Activated T-cell treated with anti-CD3 and anti-CD28 coated beads, Interleukin-2, amount 50 U/mL, for 72 hours (primary cell): ENCODE measurements at places on chromosomes 2 and 18. TPM values are rescaled to one million over a fixed set of nuclear protein-coding genes. Genes with fewer than 3 reads are reported as not detected.

The DUSP19 gene
- total RNA-seq = 2.8 TPM

The UGT1A5 gene
- total RNA-seq = not detected

The GPR17 gene
- total RNA-seq = not detected

DNA sequence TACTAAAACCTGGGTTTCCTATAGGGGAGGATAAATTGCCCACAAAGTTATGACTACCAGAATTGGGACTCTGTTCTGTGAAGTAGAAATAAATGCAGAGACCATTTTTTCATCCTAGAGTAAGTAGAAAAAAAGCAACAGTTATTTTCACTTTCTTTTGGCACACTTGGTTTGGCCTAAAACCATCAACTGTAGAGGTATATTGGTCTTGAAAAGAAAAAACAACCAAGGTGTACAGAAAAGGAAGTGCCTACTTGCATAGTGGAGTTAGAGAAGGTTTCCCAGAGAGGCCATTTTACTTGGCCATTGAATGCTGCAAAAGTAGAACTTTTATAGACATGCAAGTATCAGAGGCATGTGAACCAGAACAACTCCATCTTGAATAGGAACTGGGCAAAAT is 89.4 kb upstream of the TACR1 start:
- DNase-seq = no peak

The GAREM1 gene
- 0.19 TPM for total RNA-seq

The PLEK gene
- total RNA-seq = 5.6 TPM

The ZC3H6 gene
- total RNA-seq = 26.3 TPM

The BMP10 gene
- total RNA-seq = not detected

DNA sequence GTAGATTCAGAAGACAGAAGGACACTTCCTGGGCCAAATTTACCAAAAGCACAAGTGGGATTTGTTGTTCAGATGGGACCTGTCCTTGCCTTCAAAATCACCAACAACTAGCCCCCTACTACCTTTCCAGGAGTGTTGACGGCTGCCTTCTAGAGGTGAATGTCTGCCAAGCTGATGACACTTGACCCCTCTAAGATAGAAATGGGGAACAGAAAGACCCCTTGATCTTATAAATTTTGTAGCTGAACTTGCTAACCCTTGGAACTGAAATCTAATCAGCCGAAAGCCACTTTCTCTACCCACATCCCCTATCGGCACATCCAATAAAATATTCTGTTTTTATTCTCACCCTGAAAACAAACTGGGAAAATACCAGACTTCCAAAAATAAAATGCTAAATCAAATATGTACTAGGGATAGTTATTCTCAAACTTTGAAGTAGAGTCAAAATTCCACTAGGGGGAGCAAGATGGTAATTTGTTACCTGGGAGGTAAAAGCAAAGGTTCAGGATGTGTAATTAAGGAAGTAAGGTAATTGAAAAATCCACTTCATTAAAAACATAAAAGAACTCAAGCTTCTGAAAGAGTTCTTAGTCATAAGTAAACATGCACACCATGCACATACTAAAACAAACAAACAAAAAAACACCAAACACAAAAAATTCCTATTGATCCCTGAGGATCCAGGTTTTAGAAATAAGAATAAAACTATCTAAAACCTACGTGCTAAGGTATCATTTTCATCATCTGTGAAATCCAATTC is 119.2 kb downstream of the ANKRD44 start:
- DNase-seq = no peak

DNA sequence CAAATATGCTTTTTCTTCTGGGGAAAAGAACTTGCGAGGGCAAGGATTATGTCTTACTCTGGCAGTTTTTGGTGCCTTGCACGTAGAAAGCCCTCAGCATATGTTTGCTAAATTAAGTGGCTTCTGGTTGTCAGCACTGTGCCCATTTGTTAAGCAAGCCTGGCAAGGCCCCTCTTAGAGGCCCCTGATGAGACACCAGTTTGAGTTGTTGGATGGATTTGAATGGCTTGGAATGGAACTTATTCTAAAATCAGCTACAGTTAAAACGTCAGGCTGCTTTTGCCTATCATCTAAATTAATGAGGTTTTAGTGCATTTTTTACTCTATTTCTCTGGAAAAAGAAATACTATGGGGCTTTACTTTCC is 28.2 kb downstream of the TMEM182 start:
- no peak for DNase-seq

DNA sequence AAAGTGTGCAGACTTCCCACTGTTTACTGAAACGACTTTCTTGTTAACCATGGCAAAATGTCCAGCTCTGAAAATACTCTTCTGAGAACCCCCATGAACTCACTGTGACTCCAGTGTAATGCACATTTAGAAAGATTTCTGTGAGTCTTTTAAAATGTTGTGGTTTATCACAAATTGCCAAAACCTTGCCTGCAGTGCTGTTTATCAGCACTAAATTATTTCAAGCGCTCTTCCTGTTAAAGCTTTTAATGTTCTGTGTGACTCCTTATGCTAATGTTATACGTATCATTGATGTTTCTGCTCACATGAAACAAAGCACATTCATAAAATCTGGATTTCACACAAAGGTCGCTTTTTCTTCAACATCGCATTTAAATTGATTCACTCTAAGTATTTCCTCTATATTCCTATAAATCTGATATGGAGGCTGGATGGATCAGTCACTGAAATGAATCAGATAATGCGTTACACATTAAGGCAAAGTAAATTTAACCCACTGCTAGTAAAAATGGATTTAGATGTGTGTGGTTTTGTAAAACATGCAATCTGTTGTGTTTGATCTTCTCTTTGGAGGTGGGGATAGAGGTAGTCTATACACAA is 521.2 kb downstream of the NYAP2 start:
- DNase-seq = no peak

- DNase-seq = no peak
Measured at GRCh38 chr2:232286001-232286868, 92.3 kb upstream of the ALPP start.

- DNase-seq = no peak
Measured at GRCh38 chr2:172223601-172224054, 120.9 kb upstream of the DLX2 start.

The SUPT7L gene
- 45.0 TPM for total RNA-seq

The HOXD13 gene
- total RNA-seq = not detected

The SKA1 gene
- total RNA-seq = 73.1 TPM

The ARHGAP28 gene
- total RNA-seq = not detected

DNA sequence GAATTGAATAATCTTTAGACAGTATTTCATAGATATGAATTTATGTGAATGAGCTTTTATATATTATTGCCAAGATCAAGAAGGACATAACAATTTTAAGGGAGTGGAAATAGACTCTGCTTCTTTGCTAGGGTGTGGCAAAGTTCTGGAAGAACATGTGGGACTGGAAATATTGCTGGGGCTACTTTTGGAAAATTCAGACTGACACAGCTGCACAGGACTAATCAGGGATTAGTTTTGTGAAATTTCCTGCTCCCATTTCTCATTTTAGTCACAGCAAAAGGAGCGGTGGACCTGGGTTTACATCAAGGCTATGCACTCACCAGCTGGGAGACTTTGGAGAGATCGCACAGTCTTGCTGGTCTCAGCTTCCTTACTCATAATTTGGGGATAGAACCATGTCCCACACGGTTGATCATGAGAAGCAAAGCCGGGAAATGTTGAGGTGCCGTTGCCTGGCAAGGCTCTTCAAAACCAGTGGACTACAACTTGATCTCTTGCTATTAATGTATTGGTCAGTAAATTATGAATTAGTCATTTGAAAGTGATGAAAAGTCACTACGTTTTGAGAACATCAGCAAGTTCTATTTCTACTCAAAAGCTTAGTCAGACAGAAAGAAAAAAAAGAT is 42.4 kb downstream of the IL1RL2 start:
- no peak for DNase-seq

The CRYGD gene
- not detected for total RNA-seq

DNA sequence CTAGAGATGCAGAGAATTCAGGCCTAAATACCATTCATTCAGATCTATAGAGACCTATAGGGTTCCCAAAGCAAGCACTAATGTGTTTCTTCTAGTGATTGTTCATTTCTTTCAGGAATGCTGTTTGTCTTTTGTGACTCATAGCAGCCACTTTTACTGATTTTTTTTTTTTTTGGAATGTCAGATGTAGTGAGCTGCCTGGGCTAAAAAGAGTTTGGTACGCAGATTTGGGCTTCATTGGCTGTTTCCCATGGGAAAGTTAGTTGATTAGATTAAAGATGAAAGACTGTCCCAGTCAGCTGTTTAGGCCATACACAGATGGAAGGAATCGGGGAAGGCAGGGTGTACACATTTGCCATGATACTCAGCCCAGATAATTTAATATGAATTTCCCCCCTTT is 87.6 kb downstream of the CDC42EP3 start:
- no peak for DNase-seq

DNA sequence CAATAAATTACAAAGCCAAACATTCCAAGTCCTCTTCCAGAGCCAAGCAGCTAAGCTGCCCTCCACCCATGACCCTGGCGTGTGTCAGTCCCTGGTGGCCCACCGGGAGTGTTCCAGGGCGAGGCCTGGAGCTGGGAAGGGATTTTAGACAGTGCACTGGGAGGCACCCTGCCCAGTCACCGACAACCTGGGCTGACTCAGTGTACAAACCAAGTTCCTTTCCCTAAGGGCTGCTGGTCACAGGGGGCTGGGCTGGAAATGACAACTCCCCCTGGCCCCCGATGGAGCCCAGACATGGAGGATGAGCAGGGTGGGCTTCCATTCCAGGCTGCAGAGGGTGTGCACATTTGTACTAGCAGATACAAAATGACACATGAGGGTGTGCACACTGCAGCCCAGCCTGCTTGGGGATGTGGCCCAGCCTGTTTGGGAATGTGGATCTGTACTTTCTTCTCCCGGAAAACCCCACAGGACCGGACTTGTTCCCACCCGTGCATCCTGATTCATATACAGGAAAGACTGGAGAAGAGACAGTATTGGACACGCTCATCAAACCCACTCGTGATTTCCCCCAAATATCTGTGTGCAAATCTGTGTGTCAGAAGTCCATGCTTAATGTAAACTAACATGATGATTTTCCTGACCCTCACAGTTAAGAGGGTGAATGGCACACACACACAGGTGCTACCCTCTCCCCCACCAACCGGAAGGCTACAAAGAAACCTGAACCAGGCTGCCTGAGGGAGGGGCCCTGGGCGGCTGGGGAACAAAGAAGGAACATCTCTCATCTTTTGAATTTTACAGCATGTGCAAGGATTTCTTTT is 58.9 kb downstream of the NDUFA10 start:
- no peak for DNase-seq

GRCh38 chr2:97969081-97970067 is 26.4 kb downstream of the TMEM131 start:
- DNase-seq = no peak

The C1GALT1C1L gene
- 0.48 TPM for total RNA-seq

DNA sequence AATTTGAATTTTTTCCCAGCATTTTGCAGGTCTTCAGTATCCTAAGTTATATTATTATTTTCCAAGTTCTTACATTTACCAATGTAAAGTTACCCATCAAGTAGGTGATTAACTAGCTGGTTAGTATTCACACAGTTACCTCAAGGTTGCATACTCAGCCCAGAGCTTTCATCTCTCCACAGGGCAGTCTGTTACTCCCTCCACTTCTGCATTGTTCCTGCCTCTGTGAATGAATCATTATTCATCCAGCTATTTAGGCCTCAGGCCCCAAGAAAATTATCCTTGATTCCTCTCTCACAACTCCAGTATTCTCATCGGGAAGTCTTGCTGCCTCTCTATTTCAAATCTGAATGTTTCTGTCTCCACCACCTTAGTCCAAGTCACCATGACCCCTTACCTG is 92.2 kb downstream of the SMC6 start:
- DNase-seq = no peak

- no peak for DNase-seq
Measured at GRCh38 chr2:206832873-206833272, 67.5 kb downstream of the FASTKD2 start.

DNA sequence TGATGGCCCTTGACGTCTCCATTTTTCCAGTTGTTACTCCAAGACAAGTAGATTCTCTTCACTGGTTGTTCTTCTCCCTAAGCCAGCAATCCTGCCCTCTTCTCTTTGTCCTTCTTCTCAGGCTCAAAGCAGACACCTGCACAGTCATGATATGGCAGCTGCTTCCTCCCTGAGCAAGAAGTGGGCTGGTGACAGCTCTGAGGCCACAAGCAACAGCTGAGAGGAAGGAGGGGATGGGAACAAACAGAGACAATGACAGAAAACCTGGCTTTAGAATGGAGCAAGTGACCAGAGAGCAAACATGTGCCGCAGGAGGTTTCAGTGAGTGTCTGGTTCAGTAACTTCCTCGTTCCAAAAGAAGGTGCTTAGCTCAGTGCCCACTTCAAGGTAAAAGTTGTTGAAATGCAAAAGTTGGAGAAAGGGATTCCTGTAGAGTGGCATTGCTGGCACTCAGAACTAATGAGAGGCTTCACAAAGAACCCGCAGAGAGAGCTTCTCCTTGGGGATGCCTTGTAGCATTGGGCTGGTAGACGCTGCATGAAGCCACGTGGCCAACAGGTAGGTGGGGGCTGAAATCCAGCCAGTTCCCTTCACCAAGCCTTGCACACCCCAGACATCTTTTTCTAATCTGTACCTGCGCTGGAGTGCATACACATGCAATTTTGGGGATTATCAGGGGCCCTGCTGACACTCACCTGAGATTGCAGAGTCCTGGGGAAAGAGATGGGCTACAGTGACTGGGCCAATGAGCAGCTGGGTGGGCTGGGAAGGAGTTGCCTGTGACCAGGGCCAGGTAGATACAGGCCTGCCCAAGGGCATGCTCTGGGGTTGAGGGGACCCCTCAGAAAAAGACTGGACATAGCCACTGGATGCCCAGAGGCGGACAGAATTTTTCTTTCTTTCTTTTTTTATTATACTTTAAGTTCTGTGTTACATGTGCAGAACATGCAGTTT is 153.3 kb upstream of the RAB12 start:
- DNase-seq = no peak

DNA sequence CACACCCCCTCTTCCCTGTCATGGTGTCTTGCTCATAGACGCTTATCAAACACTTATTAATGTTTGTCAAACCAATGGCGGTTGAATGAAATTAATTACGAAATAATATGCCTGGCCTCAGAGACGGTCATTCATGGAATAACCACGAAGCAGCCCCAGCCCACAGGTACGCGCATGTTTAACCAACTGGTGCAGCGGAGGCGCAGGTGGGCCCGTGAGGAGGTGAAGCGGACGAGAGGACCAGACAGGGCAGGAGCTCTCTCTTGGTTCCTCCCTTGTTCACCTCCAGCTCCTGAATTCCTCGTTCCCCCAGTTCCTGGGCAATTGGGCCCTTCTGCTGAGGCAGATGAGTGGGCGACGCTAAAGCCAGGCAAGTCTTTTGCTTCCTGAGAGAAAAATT is 169.8 kb downstream of the TNS1 start:
- DNase-seq = no peak

DNA sequence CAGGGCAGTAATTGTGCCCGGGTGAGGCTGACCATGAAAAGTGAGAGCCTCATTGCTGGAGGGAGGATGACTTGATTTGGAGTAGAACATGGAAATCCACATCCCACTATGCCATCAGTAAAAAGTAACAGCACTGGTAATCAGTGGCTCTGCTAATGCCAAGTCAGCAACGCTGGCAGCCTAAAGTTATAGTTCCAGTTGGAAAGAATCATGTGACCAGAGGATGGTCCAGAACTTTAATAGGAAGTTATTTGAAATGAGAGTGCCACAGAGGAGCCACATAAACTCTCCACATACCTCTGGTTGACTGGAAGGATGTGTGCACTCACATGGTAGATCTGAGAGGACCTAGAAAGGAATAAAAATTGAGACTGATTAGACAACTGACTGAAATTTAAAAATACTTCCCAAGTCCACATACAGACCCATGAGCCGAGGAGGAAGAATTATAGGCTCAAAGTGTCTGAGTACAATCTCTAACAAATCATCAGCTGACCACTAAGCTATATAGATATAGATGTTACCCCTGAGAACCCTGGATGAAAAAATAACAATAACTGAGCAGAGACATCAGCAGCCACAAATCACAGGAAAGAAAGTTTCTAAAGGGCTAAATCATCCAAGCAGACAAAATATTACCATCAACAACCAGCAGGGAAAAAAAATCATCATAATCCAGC is 346.8 kb downstream of the STK39 start:
- DNase-seq = no peak
